Stimulated activated CD8-positive, alpha-beta memory T cell treated with anti-CD3 and anti-CD28 coated beads, Interleukin-4, amount 100 ng/mL, for 48 hours (primary cell): ENCODE measurements at places on chromosomes 12 and 14.

DNA sequence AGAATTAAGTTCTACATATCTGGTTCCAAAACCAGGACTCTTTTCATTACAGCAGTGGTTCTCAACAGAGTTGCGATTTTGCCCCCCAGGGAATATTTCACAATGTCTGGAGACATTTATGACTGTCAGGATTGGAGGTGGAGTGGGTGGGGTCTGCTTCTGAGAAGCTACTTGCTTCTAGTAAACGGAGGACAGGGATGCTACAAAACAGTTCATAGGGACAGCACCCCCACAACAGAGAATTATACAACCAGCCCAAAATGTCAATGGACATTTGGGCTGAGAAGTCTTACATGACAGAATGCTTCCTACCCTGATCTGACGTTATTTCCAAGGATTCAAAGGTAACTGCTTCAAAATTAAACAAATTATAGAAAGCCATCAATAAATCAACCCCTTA lies 739 bp upstream of the SPATA7 start:
- no peak for DNase-seq

GRCh38 chr12:92863251-92863650 lies 65.8 kb downstream of the EEA1 start:
- DNase-seq, result no peak

DNA sequence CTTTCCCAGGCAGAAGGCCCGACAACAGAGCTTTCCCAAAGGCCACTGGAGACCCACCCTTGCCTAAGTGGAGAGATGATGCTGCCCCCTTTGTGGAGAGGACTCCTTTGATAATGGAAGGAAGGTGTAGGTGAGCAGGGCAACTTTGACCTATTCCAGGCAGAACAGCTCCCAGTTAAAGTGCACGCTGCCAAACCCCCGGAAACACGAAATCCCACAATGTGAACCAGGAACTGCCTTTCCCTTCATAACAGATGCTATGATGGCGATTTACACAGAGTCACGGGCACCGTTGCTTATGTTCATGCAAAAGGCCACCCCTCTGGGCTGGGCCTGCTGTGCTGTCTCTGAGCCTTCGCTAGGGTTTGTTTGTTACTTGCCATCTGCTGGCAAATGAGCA lies 34.6 kb downstream of the PRIMA1 start:
- DNase-seq, result no peak

DNA sequence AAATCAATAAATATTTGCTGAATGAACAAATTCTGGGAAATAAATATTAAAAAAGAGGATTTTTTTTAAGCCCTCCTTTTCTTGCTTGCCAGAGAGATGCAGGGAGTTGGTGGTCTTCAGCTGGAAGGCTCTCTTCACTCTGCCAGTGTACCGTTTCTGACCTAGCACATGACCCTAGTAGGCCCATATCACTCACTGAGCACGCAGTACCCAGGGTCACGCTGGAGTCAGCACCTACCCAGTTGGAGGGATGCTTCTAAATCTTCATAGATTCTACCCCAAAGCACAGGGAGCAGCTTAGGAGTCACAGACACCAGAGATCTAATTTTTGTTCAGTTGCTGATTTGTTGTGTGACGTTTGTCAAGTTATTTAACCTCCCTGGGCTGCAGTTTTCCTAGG lies 195.4 kb upstream of the TBX3 start:
- no peak for DNase-seq

DNA sequence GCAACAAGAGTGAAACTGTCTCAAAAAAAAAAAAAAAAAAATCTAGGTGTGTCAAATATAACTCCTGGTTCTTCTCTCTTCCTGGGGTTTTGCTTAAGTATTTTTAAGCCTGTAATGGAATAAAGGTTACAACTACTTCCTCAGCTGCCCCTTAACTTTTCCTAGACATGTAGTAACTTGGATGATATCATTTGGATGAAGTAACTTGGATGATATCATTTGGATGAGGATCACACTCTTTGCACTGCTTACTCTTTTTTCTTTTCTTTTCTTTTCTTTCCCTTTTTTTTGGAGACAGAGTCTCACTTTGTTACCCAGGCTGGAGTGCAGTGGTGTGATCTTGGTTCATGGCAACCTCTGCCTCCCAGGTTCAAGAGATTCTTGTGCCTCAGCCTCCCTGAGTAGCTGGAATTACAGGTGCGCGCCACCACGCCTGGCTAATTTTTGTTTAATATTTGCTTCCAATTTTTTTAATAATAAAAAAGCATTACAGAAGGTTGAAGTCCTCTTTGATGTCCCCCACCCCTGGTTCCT lies 775 bp upstream of the FAM186A start:
- DNase-seq, result no peak

- no peak for DNase-seq
These were observed 1001.8 kb downstream of the BCL11B start for GRCh38 chr14:98270201-98270600.

DNA sequence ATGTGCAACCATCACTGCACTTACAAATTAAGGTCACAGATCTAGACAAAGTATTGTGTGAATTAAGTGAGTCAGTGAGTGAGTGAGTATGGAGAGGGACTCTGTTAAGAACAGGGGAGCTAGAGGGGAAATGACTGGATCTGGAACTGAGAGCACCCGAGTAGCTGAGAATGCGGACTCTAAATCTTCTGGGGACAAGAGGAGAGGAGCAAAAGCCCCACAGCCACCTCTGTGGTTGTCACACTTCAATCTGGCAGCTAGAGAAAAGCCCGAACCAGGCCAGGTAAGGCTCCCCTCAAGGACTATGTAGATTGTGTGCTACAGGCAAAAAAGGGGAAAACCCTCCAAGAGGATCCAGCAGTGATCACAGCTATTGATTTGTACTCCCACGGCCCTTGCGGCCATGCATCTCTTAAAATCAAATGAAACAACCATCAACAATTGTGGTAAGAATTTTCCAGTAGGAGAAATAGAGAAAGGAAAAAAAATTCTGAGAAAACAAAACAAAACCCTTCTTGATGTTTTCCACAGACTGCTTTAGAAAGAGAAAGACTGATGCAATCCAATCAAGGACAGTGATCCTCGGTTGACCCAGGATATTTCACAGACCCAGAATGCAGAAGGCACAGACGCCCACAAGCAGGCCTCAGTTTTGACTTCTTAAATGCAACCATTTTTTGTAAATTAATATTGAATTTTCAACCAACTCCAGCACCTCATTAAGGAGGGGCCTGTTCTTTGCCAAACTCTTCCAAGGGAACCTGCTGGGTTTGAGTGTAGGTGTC lies 109.6 kb downstream of the SLC38A6 start:
- DNase-seq, result no peak

DNA sequence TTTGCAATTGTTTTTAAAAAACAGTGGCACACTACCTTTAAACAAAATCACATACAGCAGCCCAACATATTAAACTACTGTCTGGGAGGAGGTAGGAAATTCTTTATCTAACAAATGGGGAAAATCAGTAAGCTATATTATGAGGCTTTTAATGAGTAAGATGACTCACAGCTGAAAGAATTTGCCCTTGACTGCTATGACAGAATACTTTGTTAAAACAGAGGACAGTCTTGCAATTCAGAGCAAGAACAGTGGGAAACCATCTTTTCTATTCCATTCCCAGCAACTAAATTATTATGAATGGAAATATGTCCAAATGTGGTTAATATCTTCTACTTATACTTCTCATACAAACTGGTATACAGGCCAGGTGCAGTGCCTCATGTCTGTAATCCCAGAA lies 49.2 kb upstream of the SGPP1 start:
- DNase-seq, result no peak

DNA sequence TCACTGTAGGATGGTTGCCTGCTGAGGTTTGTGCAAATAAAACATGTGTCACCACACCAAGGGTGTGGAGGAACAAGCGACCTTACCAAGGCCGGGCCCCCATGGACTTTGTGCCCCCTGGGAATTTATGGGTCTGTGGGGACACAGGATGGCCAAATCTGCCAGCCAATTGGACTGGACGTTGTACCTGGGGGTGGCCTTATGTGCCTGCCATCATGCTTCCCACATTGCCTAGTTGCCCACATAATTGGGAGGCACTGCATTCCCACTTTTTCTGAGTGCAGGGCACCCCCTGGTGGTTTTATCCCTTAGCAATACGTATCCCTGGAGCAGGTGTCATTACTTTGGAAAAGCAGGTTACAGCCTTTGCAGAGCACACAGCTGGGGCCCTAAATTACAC lies 92.6 kb upstream of the TMPO start:
- no peak for DNase-seq

DNA sequence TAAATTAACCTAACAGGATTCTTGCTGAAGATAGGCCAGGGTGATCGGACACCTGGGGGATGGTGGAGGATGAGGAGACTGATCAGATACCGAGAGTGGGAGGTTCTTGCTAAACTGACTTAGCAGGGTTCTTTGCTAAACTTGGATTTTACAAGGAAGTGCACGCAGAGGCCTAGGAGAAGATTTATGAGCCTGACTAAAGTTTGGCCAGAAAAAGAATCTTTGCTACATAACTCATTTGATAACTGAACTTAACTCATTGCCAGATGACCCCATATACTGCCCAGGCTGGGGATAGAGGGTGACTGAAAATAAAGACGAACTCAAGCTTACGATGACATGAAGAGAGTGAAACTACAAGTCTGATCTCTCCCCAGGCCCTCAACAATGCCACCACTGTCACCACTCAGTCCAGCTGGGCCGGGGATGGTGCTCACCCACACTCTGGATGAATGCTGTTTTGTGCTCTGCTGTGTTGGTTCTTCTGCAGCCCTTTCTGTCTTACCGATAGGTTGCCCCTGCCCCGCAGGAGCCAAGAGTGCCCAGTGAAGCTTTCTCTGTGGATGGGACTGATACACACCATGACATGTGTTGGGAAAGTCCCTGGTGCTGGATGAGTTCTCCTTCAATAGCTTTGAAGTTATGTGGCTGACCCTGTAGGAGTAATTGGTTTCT lies 29.0 kb downstream of the PPFIBP1 start:
- no peak for DNase-seq

- DNase-seq, result no peak
These were observed 384.5 kb upstream of the DDHD1 start for GRCh38 chr14:53537422-53538315.

DNA sequence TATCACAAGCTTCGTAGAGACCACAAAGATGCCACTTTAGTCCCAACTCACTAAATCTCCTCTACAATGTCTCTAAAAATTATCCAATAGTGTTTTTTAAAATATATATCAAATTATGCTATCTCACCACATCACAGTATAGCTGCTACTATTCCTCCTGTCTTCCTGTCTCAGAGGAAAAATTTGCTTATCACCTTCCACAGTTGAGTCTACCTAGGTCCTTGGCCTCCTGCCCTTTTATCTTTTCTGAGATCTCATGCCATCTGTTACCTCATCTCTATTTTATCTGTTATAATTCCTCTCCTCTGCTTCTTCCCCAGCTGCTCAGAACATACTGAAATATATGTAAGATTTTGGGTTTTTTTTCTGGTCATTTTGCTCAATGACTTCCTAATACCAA lies 568.2 kb downstream of the DIO2 start:
- no peak for DNase-seq

GRCh38 chr12:10365696-10366405 lies 24.0 kb downstream of the KLRK1 start:
- no peak for DNase-seq

DNA sequence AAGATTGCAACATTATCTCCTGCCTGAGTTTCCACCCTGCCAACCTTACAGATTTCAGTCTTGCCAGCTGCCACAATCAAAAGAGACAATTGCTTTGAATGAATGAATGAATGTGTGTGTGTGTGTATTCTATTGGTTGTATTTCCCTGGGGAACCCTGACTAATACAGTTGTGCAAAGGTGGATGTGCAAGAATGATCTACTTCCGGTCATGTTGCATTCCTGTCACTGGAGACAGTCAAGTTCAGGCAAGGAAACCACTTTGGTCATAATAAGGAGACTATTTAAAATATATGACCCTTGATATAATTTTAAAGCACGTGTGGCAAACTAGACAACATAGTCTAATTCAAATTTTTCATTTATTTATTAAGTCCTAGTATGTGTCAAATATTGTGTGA lies 13.1 kb downstream of the RERG start:
- no peak for DNase-seq

GRCh38 chr12:111298582-111299436 lies 70.1 kb downstream of the PHETA1 start:
- peak; percentile 73 for DNase-seq

DNA sequence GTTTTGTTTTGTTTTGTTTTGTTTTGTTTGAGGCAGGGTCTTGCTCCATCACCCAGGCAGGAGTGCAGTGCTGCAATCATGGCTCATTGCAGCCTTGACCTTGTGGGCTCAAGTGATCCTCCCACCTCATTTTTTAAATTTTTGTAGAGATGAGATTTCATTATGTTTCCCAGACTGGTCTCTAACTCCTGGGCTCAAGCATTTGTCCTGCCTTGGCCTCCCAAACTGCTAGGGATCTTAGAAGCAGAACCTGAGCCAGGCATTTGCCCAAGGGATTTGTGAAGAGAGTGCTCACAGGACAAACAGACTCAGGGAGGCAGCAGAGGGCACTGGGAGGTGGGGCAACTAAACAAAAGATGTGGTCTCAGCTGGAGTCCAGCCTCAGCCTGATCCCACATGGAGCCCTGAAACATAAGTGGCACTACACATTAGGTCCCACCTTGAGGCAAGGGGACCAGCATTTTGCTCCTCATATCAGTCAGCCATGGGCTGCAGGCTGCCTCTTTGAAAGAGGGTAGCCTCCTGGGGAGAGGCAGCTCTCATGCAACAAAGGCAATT lies 86.2 kb upstream of the CMKLR1 start:
- no peak for DNase-seq

DNA sequence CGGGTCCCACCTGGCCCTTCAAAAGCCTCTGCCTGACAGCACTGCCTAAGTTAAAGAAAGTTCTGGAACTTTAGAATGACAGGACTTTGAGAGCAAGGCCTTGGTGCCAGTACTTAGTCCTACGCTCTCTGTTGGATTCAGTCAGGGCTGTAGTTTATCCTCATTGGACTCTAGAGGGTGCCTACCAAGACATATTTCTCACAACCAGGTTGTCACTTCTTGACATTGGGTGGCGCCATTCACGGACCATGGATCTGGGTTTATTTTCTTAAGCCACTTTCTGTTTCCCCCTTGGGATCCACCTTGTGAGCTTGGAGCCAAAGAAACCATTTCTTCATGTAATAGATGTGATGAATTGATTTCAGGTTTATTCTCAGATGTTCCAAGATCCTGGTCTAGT lies 787.0 kb upstream of the TBX3 start:
- DNase-seq, result no peak

GRCh38 chr12:51620448-51620847 lies 29.4 kb downstream of the SCN8A start:
- DNase-seq, result no peak

DNA sequence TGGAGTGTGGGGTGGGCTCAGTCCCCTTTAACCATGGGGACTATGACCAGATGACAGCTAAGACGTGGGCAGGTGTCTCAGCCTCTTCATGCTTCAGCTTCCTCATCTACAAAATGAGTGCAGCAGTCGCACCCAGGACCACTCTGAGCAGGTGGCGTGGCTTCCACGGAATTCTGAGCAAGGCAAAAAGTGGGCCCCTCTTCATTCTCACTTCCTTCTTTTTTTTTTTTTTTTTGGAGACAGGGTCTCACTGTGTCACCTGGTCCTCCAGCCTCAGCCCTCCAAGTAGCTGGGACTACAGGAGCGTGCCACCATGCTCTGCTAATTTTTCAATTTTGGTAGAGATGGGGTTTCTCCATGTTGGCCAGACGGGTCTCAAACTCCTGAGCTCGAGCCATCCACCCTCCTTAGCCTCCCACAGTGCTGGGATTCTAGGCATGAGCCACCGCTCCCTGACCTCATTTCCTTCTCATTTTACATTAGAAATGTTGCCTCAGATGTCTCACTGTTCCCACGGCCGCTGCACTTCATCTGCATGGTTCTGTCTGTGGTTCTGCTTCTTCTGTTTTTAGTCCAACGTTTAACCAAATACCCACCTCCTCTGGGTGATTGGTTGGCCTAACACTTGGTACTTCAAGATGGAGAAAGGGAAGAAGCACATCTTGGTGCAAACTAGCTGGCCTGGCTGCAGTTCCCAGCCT lies 41.3 kb upstream of the BCL7A start:
- peak; percentile 48 for DNase-seq
